ENCODE measurements at places on chromosomes 13 and 19.

GRCh38 chr13:67033170-67033569, 197.0 kb downstream of the PCDH9 start:
- DNase-seq: no peak

DNA sequence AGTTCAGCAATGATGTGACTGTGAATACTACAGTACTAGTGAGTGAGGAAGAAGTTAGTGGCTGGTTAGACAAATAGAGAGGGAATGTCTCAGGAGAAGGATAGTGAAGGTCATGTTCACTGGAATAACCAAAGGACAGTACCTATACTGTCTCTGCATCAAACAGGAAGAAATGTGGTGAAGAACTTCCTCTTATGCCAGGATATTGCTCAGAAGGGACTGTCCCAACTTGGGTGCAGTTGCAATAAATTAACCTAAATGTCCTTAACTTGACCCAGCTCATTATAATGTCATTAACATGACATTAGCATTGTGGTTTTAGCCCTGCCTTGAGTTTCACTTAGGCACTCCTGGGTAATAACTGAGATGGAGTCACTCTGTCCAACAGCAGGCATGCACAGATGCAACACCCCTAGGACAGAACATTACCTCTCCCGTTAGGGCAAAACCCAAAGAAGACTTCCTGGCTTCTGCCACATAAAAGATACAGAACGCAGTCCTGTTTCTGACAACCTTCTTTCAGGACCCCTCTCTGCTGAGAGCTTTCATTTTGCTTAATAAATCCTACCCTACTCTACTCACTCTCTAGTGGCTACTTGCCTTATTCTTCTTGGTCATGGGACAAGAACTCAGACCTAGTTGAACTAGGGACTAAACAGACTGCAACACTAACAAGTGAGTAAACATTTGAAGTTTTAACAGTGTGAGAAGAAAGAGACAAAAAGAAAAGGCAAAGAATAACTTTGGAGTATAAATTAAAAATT, 1591.6 kb upstream of the MIR17HG start:
- no peak for DNase-seq

GRCh38 chr13:95834134-95834765, 157.3 kb downstream of the DNAJC3 start:
- DNase-seq: peak; percentile 58

GRCh38 chr19:28727480-28728159, 485.3 kb downstream of the UQCRFS1 start:
- no peak for DNase-seq

DNA sequence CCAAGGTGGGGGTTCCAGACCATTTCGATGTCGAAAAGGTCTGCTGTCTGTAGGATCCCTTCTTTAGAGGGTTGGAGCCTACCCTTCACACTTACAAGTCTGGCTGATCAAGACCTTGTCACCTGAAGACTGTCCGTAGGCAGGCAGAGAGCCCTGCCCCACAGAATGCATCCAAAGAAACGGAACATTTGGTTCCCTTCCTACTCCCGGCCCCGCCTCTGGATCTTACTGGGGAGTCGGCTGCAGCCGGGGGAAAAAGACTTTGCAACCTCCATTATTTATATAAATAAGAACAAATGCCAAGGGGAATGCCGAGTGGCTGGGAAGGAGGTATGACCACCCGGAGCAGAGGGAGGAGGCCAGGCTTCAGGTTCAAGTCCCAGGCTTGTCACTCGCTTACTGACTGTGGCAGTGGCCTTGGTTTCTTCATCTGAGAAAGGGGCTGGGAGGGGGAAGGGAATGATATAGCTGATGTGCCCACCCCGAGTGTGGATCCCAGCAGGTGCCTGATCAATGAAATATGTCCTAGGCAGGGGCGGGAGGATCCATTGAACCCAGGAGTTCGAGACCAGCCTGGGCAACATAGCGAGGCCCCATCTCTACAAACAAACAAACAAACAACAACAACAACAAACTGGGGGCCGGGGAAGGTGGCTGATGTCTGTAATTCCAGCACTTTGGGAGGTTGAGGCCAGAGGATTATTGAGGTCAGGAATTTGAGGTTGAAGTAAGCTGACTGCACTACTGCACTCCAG, 48.7 kb downstream of the RFX2 start:
- no peak for DNase-seq

DNA sequence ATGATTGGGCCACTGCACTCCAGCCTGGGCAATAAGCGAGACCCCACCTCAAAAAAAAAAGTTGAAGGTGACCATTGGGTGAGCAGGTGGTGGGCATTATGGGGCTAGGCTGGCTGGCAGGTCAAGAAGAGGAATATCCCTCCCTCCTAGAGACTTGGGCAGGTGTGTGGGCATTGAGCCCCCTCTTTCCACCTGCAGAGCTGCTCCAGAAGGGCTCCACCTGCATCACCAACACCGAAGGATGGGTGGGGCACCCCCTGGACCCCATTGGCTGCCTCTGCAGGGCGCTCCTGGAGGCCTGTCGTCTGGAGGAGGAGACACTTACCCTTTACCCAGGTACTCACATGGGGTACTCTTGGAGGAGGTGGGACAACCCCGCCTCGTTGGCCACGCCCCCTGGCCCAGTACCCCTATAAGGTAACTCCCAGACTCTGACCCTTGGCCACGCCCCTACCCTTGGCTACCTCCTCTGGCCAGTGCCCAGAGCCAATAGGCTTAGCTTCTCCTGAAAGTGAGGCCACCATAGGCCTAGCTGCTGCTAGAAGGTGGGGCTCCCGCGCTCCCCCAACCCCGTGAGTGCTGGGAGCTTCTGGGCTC, 21.9 kb downstream of the ZSWIM4 start:
- DNase-seq: no peak

- no peak for DNase-seq
Observed at GRCh38 chr13:102628559-102628958, 31.8 kb downstream of the TPP2 start.

GRCh38 chr13:52673465-52673864, 20.8 kb downstream of the SUGT1 start:
- no peak for DNase-seq

DNA sequence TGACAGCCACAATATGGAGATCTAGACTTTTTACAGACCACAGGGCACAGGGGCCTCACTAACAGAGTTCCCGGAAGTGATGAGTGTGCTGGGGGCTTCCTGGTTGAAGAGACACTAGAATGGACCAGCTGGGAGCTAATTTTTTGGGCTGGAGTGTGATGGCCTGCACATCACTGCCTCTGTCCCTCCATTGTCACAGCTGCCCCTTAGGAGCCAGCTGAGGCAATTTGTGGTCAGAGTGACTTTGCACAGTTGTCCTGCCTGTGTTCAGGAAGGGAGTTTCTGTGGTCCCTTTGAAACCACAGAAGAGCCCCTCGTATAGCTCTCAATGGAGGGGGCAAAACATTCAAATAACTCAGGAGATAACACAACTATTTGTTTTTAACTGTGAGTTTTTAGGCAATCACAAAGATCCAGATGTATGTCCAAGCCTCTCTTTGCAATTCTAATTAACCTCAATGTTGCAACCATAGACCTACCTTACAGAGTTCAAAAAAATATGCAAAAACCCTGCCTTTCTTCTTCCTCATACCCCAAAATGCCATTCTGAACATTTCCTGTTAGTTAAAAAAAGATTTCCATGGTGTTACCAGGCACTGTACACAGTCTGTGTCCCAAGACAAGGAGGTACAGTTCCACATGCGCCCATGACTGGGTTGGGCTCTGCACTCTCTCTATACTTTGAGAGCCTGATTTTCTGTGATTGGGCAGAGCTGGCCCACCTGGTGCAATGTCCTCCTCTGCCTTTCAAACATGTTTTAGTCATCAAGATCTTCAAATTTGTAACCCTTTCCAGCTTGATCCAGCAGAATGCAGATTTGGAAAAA, 2.4 kb downstream of the ALOX5AP start:
- no peak for DNase-seq

- no peak for DNase-seq
Observed at GRCh38 chr13:65725006-65725405, 1505.1 kb downstream of the PCDH9 start.

DNA sequence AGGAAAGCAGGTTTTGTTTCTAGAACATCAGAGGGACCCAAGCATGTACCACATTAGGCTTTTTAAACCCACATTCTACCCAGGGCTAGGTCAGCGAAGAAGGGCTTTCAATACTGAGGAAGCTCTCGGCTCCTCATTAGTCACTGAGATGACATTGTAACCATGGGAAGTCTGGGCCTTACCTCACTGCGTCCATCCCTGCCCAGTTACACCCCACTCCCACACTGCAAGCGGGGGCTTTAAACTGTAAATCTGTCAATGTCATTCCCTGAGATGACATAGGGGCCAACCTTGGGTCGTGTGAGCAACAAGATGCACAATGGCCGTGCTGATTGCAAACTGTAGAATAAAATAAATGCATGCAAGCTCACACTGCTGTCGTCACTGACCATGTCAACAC, 21.7 kb upstream of the TFDP1 start:
- DNase-seq: no peak

DNA sequence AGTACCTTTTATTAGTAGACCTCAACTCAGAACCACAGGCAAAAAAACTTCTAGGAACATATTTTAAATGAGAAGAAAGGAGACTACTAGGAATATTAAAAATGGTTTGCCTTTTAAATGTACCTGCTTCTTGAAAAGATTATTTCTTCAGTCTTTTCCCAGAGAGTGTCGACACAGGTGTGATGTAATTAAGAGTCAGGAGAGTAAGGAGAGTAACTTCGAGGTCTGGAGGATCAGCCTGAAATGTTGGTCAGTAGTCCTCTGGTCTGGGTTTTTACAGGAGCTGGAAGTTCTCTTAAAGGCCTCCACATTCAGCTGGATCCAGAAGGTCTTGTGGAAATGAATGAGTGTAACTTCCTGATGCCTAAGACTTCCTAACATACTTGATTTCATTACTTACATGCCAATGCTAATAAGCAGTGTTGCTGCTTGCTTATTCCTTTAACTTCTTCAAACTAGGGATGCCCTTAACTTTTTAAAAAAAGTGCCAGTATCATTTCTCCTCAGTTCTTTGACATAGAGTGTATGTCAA, at the start of gene KCTD4:
Gene KCTD4, minus strand, starts transcription at position 345 of the 532 bp plus-strand sequence. CDS start 6,478 bp downstream, outside the sequence.
- DNase-seq: no peak

GRCh38 chr13:74444161-74444571, 310.0 kb upstream of the KLF12 start:
- DNase-seq: peak; percentile 91

DNA sequence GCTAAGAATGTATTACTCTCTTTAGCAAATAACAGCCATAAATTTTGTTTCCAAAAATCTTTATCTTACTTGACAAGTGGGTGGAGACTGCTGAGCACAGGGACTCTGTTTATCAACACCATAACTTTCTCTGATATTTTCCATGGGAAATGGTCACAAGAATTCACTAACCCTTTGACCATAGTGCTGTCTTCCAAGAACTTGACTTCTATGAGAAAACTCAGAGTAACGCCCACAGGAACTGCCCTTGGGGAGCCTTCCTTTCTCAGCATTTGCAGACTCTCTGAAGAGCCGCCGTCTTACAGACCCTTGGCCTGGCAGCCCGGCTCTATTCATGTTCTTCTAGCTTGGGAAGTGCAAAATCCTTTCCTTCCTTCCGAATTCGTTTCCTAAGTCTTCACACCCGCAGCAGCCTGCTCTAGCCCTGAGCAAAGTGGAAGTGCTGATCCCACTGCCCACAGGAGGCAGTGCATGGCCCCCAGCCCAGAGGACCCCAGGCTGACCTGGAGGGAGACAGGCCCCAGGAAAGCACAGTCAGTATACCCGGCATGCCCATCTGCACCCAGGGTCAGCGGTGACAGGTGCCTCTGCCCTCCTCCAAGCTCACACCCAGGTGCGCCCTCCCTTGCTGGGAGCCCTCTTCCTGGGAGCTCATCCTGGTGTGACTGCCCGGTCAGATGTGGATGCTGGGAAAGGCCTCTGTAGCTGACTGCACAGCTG, 10.2 kb downstream of the GAS6 start:
- DNase-seq: no peak
